ENCODE measurements at places on chromosomes 1 and 21.

GRCh38 chr1:50878434-50878833 lies 81.6 kb downstream of the FAF1 start:
- DNase-seq: no peak

- DNase-seq: no peak
These were observed 697 bp downstream of the PRDM16 start for GRCh38 chr1:3069491-3070308.

DNA sequence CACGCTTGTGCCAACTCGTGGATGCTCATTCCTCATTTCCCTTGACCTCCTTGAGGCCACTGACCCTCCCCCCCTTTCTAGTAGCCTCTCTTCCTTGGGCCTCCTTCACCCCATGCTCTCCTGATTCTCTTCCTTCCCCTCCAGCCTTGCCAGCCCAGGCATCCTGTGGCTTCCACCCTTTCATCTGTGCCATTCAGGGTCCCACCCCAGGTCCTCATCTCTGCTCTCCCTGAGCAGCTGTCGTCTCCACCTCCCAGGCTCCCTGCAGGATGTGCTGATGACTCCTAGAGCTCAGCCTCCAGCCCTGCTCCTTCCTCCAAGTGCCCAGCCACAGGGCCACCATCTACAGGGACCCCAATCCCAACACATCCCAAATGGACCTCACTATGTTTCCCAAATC lies 197.4 kb downstream of the GRIK3 start:
- no peak for DNase-seq

DNA sequence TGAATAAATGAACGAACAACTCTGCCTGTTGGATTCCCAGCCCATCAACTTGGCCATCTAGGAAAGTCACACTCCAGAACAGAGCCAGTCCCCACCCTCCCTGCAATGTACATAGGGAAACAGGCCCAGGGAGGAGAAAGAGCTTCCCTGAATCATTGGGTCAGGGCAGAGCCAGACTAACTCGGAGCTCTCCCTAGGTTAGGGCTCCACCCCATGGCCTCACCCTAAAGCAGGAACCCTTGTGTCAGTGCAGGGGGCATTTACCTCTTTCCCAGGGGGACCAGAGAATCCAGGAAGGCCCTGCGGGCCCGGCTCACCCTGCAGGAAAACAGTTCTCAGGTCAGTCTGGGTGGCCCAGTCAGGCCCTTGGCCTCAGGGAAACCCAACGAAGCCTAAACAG lies 11.6 kb downstream of the COL9A2 start:
- DNase-seq: no peak

- no peak for DNase-seq
These were observed 37.1 kb downstream of the CCN1 start for GRCh38 chr1:85617633-85618100.

GRCh38 chr1:206895837-206896242 lies 1.4 kb upstream of the IL24 start:
- peak; percentile 62 for DNase-seq

GRCh38 chr1:235047331-235047871 lies 81.2 kb downstream of the TOMM20 start:
- no peak for DNase-seq

DNA sequence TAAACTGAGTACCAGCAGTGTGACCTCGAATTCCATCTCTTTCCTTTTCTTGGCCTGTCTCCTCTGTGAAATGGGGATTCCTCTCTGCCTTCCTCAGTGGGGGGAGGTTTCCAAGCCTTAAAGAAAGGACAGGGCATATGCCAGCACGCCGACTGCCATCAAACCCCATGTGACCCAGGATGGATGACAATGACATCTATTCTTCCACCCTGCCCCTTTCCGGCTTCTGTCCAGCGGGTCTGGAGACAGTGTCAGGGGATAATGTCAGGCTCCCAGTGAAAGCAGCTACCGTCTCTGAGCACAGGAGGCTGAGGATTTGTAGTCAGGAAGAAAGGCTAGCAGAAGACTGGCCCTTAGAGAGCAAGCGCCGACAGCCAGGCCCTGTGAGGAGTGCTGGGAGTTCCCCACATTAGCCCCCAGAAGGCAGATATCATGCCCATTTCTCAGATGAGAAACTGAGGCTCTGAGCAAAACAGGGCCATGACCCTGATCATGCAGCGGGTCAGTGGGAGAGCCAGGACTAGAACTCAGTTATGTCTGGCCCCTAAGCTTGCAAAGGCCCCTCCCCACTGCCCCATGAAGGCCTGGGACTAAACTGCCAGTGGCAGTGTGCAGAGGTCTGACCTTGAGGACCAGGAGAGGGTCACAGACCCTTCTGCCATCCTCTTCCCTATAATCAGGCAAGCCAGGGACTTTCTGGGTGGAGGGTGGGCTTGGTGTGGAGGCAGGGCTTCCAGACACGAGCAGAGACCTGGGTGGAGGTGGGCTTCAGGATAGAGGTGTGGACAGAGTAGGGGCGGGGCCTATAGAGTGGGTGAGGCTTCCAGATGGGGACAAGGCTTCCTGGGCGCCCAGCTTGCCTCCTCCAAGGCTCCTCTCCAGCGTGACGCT lies 30.1 kb downstream of the CDCA8 start:
- DNase-seq: no peak

DNA sequence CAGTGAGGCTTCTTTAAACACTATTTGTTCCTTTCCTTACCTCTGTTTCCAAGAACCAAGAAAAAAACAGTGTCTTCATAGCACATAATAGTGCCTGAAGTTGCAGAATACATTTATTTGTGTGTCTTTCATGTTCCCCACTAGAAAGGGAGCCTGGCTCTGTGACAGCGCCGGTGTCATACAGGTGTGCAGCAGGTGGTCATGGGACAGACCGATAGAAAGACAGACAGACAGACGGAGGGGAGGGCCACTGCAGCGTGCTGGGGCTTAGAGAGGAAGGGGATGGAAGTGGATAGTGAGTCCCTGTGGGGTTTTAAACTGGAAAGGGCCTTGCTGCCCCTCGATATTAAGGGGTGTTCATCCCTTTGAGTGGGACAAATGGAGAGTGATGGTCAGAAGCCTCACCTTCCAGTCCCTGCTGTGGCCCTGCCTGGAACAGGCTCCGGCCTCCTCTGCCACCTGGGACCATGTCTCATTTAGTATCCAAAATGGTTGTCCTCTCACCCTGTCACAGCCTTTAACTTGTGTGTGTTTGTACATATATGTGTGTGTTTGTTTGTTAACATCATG lies 152.9 kb downstream of the PGBD5 start:
- DNase-seq: no peak

- DNase-seq: no peak
These were observed 220.6 kb downstream of the SLC45A1 start for GRCh38 chr1:8538502-8538901.

GRCh38 chr1:154459080-154459479 lies 42.9 kb upstream of the TDRD10 start:
- no peak for DNase-seq

DNA sequence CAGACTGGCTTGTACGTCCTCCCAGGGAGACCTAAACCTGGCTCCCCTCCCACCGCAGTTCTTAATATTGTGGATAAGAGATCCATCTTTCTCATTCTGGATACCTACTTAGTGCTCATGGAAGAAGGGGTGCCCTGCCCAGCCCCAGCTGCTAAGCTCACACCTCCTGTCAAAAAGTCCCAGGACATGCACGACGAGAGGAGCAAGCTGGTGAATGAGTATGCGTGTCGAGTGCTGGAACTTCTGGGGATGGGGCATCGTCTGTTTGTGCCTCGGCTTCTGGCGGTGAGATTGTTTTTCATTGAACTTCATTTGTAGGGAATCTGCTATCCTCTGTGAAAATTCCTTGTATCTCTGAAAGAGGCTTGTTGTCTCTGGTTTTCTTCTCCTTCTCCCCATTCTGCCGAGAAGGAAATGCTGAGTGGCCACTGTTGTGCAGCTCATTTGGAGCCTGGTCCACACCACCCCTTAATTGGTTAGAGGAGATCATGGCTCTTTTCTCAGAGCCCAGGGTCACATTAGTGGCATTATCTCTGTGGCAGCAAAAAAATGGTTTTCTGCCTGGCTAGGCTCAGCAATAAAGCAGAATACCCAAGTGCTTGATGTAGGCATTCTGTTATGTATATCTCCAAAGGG lies 199.4 kb upstream of the CACYBP start:
- DNase-seq: no peak

DNA sequence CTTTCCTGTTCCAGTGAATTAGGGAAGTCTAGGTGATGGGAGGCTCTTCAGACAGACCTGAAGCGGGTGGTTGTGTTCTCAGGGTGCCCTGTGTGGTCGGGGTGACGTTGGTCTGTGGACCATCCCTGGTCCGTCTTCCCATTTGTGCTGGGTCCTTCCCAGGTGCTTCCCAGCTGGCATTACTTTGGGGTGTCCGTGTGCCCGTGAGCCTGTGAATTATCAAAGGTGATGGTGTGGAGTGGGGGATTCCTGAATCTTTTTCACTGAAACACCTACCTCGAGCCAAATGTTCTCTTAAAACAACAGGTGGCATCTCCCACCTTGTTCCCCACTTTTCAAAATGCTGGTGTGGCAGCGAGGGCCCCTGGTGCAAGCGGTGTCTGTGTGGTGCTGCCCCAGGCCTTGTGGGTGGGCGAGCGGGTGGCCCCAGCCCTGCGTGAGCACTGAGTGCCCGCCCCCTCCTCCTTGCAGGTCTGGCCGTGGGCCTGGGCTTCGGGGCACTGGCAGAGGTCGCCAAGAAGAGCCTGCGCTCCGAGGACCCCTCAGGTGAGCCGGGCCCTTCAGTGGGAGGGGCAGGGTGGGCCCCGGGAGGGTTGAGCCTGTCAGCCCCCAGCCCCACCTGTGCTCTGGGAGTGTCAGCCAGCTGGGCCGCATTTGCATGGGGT lies 37.0 kb downstream of the COQ8A start:
- DNase-seq: no peak

DNA sequence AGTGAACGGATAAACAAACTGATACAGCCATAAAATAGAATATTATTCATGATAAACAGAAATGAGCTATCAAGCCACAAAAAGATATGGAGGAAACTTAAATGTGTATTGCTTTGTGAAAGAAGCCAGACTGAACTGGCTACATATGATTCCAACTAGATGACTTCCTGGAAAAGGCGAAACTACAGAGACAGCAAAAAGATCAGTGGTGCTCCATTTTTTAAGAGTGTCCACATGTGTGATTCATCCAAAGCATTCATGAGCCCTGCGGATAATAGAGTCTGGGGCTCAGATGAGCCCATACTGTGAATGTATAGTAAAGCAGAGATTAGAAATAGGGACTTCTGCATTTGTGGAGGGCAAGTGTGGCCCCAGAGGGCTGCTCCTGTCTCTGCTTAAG lies 7.8 kb upstream of the TMEM222 start:
- DNase-seq: no peak

- no peak for DNase-seq
These were observed 25.4 kb upstream of the SDHB start for GRCh38 chr1:17078991-17079868.

- no peak for DNase-seq
These were observed 29.5 kb downstream of the CD247 start for GRCh38 chr1:167488786-167489185.

- no peak for DNase-seq
These were observed 271.5 kb downstream of the TGFB2 start for GRCh38 chr1:218616681-218617080.

GRCh38 chr1:243930822-243931671 lies 81.0 kb upstream of the AKT3 start:
- no peak for DNase-seq

- no peak for DNase-seq
These were observed 91.3 kb downstream of the DENND1B start for GRCh38 chr1:197683895-197684553.

GRCh38 chr21:34617753-34618339 lies 2.9 kb upstream of the RCAN1 start:
- no peak for DNase-seq

DNA sequence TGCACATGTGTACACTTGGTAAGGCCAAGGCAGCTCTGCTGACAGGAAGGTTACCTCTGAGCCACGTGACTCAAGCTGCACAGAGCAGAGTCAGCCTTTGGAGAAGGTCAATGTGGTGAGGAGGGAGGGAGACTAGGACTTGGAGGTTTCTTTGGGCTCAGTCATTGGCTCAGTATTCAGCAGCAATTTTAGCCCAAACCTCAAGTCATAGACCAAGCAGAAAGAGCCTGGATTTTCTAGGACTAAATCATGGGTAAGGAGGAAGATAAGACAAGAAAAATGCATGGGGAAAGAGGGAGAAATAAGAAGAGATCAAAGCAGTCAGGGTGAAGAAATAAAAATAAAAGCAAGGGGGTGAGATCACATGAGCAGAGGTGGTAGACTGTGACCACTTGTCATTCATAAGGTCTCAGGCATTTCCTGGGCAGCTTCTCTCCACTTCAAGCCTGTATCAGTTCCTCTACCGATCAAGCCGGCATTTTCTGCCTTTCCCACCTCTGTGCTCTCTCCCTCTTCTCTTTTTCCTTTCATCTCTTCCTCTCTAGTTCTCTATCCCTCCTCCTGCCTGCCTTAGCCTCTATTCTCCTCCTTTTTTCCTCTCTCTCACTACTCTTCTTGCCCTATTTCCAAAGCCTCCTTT lies 51.7 kb upstream of the DUSP10 start:
- no peak for DNase-seq

DNA sequence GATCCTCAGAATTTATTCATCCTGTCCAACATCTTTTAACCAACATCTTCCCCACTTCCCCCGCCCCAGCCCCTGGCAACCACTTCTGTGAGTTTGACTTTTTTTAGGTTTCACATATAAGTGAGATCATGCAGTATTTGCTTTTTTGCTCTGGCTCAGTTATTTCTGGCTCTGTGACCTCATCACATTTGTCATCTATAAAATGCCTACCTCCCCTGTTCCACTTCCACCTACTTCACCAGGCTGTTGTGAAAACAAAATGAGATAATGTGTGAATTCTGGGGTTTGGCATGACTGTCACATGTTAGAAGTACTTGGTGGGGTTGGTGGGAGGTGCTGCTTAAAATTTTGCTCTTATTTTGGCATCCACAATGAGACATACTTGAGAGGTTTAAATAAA lies 18.4 kb downstream of the HHAT start:
- no peak for DNase-seq

DNA sequence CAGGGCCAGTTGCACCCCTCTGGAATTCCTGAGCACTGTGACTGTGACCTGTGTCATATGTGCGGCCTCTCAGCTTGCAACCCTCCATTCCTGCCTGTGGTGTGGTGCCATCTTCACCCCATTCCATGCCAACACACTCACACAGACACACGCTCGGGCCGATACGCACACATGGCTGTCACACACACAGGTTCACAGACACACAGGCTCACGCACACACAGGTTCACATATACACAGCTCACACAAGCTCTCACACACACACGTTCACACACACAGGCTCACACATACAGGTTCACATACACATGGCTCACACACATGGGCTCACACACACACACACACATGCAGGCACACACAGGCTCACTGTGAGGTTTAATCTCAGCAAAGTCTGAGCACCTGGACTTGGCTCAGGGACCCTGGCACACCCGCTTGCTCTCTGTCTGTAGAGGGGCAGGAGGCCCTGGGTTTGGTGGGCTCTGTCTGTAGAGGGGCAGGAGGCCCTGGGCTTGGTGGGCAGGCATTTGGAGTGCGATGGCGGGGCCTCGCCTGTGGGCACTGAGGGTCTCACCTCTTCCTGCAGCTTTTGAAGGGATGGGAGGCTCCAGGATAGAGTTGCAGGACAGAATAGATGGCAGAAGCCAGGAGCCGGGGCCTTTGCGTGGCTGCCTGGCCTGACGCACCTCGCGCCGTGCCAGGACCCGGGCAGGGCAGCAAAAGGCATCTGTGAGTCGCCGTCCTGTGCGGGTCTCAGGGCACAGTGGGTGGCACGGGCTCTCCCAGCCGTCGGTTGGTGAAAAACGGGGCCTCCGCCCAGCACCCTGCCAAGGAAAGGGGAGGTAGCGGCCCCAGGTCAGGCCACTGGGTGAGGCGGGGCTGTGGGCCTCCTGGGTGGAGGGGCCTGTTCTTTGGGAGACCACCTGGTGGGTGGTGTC lies 17.1 kb downstream of the COL18A1 start:
- no peak for DNase-seq

- no peak for DNase-seq
These were observed 104.8 kb upstream of the C1orf174 start for GRCh38 chr1:4004635-4005430.

All from NCI-H1694 (cell line).